CD4-positive, alpha-beta T cell (primary cell): ENCODE measurements at places on chromosomes 4 and X. TPM values are rescaled to one million over a fixed set of nuclear protein-coding genes. Genes with fewer than 3 reads are reported as not detected.

The SYTL4 gene
- total RNA-seq: not detected

The S100P gene
- total RNA-seq: 2.8 TPM

The PNCK gene
- total RNA-seq: 0.70 TPM

The AMER1 gene
- total RNA-seq: 2.9 TPM

The ANKRD50 gene
- 0.36 TPM for total RNA-seq

The SMIM10 gene
- total RNA-seq: not detected

- no peak for DNase-seq
These were observed 81.9 kb downstream of the RBM47 start for GRCh38 chr4:40547789-40548132.

- no peak for DNase-seq
These were observed 116.0 kb downstream of the COX7B2 start for GRCh38 chr4:46793036-46793435.

GRCh38 chr4:99670409-99671073 is 12.9 kb upstream of the C4orf54 start:
- DNase-seq: no peak

- no peak for DNase-seq
These were observed 251.1 kb downstream of the DCLK2 start for GRCh38 chr4:150329373-150329772.

DNA sequence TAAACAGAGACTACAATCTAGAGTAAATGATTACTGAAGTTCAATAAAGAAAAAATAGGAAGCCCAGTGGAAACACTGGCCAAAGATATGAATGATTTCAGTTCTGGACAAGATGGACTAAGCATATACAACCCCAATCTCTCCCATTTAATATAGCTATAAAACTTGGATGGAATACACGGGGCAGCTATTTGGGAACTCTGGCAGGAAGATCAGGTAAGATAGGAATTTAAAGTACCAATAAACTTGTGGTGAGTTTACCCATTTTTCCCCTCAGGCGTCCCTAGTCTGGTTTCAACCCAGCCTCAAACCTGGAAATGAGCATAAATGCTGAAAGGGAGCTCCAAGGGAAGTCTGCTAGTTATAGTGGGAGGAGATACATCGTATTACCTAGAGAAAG is 20.4 kb downstream of the NUP54 start:
- DNase-seq: no peak

GRCh38 chr4:95108883-95109421 is 351.2 kb downstream of the BMPR1B start:
- DNase-seq: no peak

DNA sequence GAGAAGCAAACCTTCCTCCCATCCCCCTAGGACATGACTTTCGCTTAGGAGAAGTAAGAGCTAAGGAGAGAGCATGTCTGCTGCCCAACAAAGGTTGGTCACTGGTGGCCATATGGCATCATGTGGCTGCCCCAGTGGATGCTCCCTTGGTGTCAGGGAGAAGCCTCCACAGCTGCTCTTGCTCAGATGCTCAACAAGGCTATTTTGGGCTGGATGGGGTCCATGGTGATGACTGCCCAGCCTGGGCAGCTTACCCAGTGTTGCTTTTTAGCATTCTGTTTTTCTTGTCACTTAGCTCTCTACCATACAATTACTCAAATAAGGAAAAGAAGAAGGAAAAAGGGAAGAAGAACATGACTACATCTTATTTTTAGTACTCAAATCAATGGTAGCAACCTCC is 48.9 kb upstream of the PPARGC1A start:
- no peak for DNase-seq

DNA sequence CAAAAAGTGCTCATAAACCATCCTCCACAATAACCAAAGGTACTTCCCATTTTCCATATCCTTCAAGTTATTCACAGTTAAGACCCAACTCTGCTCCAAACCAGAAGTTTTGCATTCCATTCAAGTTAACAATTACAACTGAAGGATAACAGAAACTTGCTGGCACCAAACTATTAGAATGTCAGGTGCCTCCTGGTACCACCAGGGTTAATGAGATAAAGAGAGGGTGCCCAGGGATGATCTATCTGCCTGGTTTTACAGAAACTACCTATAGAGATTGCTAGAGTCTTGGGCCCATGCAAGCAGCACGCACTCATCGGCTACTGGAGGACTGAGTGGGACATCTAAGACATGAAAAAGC is 114.6 kb downstream of the RBM47 start:
- DNase-seq: no peak

DNA sequence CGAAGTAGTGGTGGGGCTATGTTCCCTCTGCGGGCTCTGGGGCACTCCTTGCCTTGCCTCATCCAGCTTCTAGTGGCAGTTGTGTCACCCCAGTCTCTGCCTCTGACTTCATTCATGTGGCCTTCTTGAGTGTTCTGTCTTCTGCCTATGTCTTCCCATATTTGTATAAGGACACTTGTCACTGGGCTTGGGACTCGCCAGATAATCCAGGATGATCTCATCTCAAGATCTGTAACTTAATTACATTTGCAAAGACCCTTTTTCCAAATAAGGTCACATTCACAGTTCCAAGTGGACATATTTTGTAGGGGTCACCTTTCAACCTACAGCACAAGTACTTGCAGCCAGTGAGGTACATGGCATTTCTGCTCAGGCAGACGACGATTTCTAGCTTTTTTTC is 30.3 kb upstream of the CLDN24 start:
- no peak for DNase-seq

DNA sequence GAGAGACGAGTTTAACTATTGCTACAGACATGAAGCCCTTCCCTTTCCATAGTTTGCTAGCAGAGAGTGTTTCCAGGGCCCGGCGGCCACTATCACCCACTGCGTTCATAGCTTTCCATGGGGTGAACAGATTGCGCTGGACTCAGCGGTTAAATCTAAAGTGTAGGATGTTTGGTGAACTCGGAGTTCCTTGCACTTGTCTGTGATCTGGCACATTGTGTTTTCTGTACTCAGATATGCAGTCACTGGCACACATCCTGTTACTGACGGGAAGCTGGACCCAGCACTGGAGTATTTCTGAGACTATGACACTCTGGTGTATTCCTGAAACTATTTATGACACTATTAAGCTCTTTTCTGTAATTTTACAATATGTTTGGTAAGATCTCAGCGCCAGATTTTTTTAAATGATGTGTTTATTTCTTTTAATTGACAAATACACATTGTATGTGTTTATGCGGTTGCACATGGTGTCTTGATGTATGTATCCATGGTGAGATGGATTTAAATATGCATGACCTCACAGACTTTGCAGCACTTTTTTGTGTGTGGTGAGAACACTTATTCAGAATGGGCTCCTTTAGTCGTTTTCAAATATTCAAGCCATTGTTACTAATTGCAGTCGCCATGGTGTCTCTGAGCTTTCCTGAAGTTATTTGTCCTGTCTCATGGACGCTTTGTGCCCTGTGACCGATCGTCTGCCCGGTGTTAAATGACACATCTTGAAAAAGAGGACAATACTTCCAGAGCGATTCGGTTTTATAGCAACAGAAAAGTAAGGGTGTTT is 14.1 kb downstream of the CD99 start:
- DNase-seq: no peak

- DNase-seq: no peak
These were observed 28.4 kb upstream of the TSPAN5 start for GRCh38 chr4:98686847-98687246.
